ENCODE measurements at places on chromosomes 1 and 21.

DNA sequence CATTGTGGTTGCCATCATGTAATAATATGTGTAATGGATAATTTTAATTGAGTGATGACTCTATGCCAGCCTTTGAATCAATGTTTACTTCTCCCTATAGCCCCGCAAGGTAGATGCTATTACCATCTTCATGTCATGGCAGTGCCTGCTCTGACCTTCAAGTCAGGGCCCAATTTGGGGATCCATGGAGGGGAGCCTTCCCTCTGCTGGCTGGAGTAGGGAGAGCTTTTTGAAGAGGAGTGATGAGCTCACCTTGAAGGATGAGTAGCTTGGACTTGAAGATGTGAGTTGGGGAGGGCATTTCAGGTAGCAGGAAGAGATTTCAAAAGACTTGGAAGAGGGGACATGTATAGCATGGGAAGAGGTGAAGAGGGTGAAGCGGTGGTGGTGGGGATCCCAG is 189.2 kb downstream of the FOXD2 start:
- no peak for DNase-seq

- DNase-seq = no peak
Observed at GRCh38 chr1:240491156-240491555, 120.8 kb downstream of the GREM2 start.

DNA sequence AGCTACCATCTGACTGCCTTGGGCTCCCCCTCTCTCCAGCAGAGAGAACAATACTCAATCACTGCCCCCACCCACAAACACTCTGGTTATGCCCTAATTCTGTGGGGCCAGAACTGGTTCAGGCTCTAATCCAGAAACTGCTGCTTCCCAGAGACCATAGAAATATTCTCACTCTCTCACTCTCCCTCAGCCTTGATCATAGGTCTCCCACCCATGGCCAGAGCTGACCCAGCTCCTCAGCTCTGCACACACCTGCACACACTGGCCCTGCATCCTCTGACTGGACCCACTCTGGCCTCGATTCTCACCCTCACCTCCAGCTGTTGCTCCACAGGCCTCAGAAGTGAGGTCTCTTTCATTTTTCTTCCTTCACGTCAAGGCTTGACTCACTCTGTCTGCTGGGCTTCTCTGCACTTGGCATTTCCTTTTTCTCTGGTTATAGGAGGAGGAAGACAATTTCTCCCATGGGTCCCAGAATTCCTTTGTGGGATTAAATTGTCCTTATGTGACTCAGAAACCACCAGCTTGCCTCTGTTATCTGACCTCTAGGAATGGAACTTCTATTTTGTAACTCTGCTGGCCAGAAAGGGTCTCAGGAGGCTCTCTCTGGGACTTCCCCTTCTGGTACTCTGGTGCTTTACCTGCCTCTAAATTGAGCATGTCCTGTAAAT is 15.6 kb upstream of the ZMYM6 start:
- no peak for DNase-seq

- no peak for DNase-seq
Observed at GRCh38 chr1:27940870-27941560, 6.2 kb downstream of the SMPDL3B start.

GRCh38 chr1:34784751-34785221 is 3.8 kb downstream of the GJB3 start:
- DNase-seq = no peak

GRCh38 chr1:36729716-36730510 is 247.2 kb upstream of the CSF3R start:
- DNase-seq = no peak
